ENCODE measurements at places on chromosomes 2 and 18.

- DNase-seq = no peak
Observed at GRCh38 chr18:34867520-34867919, 157.4 kb downstream of the DTNA start.

DNA sequence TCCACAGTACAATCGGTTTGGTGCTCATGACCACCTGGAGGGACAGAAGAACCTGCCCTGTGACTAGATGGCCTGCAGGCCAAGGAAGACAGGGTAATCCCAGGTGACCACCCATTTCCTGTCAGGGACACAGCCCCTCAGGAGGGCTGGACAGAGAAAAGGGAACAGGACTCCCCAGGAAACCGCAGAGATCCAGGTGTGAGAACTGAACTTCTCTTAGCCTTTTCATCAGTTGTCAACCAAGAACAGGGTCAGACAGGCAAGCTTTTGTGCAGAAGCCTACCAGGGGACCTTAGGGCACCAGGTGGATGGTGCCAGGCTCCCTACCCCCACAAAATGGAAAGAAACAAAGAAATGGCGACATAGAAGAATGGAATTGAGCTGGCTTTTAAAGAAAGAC, 132.3 kb downstream of the HDAC4 start:
- no peak for DNase-seq

DNA sequence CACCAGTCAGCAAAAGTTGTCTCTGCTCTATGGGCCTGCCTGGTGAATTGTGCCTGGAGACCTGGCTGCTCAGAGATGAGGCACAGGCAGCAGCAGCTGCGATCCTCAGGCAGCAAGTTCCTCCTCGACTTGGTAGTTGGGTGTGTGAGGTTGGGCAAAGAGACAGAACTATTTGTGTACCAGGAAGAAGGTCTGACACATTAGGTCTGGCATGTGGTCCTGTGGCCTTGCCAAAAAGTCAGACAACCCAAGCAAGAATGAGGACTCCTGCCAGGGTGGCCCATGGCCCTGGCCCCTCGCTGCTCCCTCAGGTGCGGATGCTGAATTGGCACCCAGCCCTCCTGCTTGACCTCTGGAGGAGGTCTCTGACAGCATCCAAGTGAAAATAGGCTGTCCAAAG, 192.7 kb downstream of the DYSF start:
- DNase-seq = no peak

GRCh38 chr2:154908327-154908726, 209.8 kb downstream of the KCNJ3 start:
- DNase-seq = no peak

DNA sequence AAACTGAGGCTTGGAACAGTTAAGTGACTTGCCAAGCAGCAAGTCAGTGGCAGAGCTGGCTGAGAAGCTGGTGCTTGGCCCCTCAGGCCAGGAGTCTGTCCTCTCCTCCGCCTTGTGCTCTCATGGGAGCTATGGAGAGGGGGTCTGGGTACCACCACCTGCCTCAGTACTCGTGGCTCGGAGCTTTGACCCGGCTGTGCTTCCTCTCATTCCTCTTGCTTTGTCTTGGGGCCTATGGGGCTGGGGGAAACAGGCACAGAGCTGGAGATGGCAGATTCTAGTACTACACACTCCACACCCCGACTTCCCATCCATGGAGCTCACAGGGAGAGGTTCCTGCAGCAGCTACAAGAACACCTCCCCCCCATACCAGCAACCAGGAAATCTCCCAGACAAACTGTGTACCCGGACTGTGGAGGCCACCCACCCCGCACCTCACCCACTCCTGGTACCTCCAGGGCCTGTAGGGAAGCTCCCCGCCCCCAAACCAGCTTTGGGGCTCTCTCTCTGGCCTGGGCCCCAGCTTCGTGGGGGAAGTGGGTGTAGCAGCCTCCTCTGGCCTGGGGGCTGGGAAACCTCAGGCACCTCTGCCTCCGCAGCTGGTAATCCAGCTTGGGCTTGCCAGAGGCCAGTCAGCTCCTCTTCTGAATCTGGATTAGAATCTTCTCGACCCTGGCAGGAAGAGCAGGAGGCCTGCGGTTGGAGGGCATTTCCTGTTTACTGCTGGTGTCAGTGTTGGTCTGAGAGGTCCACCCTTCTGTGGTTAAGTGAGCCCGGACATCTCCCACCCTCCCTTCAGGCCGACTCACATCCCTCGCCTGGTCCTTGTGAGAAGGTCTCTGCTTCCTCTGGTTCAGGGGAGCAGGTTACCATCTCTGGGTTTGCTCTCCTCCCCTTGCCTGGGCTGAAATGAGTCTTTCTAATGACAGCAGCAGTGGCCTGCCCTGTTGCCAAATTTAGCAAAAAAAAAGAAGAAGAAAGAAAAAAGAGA, 22.3 kb upstream of the RHOB start:
- DNase-seq = no peak

- DNase-seq = no peak
Observed at GRCh38 chr2:168726375-168726774, 76.1 kb upstream of the NOSTRIN start.

- DNase-seq = no peak
Observed at GRCh38 chr2:42084231-42084671, 36.4 kb downstream of the PKDCC start.

- DNase-seq = no peak
Observed at GRCh38 chr18:36590621-36591580, 237.9 kb downstream of the TPGS2 start.

DNA sequence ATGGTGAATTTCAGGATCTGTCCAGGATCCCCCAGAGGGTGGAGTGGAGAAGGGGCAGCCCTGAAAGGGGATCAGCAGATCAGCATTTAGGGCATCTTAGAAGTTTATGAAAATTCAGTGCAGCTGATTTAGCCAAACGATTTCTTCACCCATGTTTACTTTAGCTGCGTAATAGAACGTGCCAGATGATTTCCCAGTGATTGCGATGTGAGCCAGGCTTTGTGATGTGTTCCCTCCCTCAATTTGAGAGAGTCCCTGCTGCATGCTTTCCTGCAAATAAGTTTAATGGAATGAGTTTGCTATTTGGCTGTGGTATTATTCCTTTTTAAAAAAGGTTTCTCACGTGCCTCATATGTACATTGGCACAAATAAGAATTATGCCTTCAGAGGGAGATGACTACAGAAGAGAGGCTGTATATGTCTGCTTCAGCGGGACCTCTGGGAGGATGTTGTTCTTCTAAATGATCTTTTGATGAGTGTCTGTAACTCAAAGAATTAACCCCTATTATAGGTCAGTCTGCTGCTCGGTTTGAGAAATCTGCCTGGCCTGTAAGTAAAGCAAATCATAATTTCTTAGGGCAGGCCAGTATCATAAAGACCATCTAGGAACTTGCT, 111.9 kb downstream of the MRO start:
- DNase-seq = no peak

- DNase-seq = no peak
Observed at GRCh38 chr18:47081578-47081977, 46.2 kb upstream of the ELOA2 start.

DNA sequence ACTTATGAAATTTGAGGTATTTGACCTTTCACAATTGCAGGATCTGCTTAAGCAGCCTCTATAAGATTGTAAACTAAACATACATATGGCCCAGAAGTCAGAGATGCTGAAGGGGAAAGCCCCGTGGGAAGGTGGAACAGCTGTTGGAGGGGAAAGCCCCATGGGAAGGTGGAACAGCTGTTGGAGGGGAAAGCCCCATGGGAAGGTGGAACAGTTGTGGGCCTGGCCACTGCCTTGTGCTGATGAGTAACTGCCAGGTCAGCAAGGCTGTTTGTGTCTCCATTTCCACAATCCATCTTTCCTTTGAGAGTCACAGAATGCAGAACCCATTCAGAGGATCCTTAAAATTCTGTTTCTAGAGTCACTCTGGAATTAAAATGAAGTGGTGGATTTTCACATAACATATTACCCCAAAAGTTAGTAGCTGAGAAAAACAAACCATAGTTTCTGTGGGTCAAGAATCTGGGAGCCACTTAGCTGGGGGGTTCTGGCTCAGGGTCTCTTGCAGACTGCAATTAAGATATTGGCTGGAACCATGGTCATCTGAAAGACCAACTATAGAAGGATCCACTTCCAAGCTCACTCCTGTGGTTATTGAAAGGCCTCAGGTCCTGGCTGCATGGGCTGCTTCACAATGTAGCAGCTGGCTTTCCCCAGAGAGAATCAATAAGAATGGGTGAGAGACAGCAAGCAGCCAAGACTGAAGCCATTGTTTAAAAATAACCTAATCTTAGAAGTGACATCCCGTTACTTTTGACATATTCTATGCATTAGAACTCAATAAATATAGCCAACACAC, 86.6 kb upstream of the CAVIN2 start:
- no peak for DNase-seq

DNA sequence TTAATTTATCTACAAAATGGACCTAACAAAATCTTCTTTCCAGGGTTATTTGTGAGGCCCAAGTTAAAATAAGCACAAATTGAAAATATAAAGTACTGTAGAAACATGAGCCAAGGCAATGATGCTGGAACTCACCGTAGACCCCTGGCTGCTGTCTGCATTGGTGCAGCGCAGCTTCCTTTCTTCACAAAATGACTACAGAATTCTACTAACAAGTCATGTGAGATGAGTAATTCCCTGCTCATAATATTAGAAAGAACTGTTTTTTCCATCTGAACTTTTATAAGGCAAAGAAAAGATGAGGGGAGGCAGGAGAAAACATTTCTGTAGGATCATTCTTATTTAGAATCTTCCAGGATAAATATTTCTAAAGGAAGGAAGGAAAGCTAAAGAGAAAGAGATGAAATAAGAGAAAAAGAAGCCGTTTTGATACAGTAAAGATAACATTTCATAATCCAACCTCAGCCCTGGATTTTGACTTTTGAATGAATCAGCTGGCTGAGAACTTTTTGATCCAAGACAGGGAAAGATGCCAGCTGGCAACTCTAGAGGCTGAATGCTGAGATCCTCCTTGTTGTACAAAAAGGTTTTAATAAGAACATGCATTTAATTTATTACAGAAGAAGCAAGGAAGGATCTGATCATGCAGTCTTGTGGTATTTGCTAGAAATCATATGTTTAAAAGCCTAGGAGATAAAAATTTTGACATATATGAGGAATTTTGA, 183.9 kb upstream of the KLHL14 start:
- no peak for DNase-seq

DNA sequence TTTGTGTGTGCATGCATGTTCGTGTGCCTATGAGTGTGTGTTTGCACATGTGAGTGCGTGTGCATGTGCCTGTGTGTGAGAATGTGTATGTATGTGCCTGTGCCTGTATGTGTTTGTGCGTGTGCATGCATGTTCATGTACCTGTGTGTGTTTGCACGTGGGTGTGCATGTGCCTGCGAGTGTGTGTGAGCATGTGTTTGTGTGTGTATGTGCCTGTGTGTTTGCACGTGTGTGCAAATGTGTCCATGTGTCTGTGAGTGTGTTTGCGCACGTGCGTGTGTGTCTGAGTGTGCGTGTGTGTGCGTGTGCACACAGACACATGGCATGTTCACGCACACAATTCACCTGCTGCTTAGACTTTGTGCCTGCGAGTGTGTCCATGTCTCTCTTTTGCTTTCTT, 853.5 kb upstream of the SALL3 start:
- no peak for DNase-seq

DNA sequence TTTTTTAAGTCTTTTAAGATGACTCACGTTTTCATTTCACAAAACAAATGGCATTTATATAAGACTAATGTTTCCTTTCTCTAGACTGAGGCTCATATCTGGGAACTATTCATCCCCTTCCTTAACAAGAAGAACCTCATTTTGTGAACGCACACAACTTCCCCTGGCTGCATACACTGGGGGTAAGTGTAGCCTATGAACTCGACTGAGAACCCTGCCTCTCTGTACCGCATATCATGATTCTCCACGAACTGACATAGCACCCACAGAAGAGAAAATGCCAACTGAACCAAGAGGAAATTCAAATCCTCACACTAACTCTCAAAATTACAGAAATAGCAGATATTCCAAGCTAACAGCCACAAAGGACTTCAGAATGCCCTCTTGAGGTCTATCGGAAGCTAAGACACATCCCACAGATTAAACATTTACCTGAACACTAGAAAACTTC, 236.7 kb downstream of the TCF4 start:
- no peak for DNase-seq
